ENCODE measurements at places on chromosomes 11 and 22.

DNA sequence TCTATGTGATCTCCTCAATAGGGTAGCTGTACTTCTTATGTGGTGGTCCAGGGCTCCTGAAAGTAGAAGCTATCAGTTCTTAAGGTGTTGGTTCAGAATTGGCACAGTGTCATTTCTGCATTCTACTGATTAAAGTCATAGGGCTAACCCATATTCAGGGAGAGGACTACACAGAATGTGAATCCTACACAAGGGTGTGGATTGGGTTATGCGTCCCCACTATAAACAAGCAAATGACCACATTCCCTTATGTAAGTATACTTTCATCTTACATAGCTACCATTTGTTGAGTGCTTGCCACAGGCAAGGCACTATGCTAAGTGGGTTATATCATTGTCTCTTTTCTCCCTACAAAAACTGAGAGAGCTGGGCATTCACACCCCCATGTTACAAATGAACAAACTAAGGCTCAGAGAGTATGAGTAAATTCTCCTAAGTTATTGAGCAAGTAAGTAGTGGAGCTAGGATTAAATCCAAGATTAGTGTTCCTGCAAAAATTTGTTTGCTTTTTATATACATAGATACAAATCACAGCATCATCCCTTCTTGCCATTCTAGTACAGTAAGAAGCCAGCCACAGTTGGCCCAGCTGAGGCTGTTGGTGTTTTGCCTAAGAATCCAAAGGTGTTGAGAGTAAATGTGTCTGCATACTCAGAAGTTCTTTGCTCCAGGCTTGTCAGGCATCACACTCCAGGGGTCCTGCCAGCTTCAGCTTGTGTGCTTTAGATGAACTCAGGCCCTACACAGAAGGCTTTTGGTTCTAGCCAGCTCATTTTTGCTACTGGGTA is 157.8 kb downstream of the KIF18A start:
- no peak for DNase-seq

GRCh38 chr11:100861212-100861611 is 174.1 kb downstream of the ARHGAP42 start:
- no peak for DNase-seq

GRCh38 chr11:97683733-97684132 is 1293.9 kb downstream of the JRKL start:
- DNase-seq, result no peak

DNA sequence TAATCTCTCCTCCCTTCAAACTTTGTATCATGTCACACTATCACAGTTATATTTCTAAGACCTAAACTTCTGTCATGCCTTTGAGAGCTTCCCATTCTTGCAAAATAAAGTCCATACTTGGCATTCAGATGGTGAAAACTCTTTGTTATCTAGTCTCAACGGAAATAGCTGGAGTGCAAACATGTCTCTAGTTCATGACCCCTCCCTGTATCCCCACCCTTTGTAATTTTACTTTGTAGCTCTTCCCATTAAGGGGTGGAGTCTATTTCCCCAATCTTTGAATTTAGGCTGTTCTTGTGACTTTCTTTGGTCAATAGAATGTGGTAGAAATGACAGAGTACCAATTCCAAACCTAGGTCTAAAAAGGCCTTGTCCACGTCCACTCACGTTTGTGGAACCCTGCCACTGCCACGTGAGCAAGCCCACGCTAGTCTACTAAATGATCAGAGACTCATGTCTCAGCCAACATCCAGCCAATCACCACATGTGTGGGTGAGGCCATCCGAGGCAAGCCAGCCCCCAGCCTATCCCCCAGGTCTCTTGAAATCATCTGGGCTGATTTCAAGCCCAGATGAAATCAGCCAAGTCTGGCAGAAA is 23.4 kb downstream of the SLN start:
- DNase-seq, result no peak

GRCh38 chr11:104547996-104548661 is 350.1 kb downstream of the CASP12 start:
- DNase-seq, result no peak

DNA sequence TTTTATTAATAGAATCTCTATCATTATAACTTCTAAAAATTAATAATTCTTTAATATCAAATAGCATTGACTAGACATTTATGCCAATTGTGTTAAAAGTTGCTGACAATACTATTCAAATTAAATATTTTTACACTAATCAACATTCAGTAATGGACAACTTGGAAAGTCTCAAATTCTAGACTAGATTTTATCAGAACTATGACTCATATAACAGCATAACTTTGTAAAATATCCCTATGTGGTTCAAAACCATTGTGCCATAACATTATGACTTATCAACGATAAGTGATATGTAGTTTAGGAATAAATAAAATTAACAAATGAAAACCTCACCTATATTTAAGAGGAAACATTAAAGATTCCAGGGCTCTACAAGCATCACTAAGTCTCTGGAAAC is 291.8 kb downstream of the SBF2 start:
- DNase-seq, result no peak

GRCh38 chr11:86816251-86816726 is 15.9 kb downstream of the PRSS23 start:
- DNase-seq, result no peak

GRCh38 chr11:126793596-126793995 is 207.0 kb downstream of the KIRREL3 start:
- no peak for DNase-seq

DNA sequence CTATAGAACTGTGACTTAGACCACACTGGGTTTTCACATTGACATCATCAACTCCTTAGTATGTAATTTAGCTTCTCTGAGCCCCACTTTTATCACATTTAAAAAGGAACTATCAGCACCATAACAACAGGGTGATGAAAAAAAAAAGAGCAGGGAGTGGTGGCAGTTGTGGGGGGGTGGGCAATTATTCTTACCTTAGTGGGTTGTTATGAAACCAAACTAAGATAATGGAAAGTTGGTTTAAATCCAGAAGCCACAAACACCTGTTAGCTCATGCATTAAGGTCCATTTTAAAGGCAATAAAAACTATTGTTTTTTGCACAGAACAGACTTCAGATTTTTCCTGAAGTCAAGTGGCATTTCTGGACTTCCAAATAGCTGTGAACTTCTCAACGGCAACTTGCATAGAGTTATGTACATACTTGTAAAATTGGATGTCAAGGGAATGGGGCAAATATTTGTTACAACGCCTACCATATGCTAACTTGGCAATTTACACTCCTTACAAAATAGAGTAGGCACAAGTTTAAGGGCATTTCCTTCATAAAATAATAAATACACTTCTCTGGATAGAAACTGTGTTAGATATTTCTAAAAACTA is 793.6 kb downstream of the DLG2 start:
- no peak for DNase-seq

- no peak for DNase-seq
Measured at GRCh38 chr22:49863931-49864330, 10.3 kb downstream of the ZBED4 start.

GRCh38 chr11:2137202-2138067 is 1.8 kb downstream of the IGF2 start:
- no peak for DNase-seq

GRCh38 chr11:12434325-12434654 is 56.9 kb downstream of the PARVA start:
- no peak for DNase-seq

GRCh38 chr11:68524681-68525080 is 64.1 kb downstream of the PPP6R3 start:
- no peak for DNase-seq

- DNase-seq, result no peak
Measured at GRCh38 chr11:101336858-101337257, 207.2 kb upstream of the PGR start.

GRCh38 chr22:25777870-25778269 is 35.9 kb downstream of the MYO18B start:
- DNase-seq, result no peak

- no peak for DNase-seq
Measured at GRCh38 chr22:30574997-30575671, 669 bp upstream of the GAL3ST1 start.

DNA sequence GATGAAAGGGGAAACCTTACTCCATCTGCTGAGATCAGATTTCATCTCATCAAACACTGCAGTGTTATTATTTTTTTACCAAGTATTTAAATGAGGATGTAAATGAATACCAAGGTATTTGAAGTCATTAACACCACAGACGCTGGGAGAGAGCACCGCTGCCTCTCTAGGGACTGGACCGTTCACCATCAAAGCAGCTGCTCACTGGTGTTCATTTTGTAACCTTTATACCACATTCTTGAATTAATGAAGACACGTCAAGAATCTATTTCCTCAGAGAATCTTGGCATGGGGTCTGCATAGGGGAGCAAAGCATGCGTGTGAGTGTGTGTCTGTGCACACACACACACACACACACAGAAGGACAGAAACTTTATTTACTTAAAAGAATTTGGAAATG is 15.6 kb downstream of the SIAE start:
- DNase-seq, result no peak

DNA sequence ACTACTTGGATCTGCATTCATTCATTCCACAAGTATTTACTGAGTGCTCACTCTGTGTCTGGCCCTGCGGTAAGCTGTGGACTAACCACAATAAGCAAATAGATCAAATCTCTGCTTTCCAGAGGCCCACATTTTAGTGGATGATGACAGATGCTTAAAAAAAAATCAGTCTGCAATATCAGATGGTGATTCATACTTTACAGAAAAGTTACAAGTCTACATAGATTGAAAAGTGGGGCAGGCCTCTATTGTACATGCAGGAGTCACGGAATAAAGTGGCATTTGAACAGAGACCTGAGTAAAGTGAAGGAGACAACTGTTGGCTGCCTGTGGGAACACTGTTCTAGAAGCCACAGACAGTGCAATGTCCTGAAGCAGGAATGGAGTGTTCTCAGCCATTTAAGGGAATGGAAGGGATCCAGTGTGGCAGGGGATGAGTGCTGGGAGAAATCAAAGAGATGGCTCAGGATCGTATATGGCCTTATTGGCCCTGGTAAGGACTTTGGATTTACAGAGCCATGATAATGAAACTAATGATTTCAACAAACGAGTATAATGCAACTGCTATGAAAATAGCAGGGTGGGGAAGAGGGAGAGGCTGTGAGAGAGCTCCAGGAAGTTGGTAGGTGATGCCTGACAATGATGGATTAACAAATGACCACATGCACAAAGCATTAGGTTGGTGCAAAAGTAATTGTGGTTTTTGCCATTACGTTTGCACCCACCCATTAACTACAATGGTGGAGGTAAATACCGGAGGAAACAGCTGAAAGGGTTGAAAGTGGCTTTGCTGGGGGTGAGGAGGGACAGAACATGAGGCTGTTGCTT is 31.1 kb downstream of the TMEM45B start:
- no peak for DNase-seq

DNA sequence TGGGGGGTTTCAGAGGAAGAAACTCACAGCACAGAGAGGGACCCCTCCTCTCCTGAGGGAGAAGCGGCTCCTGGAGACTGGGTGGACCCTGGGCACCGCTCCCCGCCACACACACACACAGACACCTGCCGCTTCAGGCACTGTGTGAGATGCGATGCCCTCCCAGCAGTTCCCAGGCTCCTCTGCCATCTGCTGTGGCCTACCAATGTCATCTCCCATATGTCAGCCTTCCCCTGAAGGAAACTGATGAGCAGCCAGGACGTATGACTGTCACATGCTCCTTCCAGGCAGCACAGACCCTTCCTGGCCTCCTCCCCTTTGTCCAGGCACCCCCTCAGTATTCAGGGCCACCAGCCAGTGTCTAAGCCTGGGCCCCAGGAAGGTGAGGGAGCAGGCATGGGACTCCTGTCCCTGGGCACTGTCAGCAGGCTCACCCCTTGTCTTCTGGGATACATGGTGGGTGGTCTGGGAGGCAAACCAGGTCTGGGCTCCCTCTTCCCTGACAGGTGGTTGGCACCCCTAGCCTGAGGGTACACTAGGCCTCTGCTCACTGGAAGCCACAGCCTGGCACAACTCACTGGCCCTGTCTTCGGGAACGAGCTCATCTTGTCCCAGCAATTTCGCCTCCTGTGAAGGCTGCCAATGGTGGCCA is 11.8 kb upstream of the BCR start:
- no peak for DNase-seq

DNA sequence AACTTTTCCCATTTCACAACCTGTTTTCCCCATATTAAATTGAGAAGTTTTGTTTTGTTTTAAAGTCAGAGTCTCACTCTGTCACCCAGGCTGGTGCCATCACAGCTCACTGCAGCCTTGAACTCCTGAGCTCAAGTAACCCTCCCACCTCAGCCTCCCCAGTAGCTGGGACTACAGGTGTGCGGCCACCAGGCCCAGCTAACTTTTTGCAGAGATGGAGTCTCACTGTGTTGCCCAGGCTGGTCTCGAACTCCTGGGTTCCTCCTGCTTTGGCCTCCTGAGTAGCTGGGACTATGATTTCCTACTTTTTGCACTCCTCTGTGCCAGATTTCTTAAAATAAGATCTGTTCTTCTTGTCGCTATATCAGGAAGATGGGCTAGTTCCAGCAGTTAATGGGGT is 44.9 kb downstream of the GNB1L start:
- DNase-seq, result no peak

- no peak for DNase-seq
Measured at GRCh38 chr22:18947905-18948304, 11.8 kb upstream of the PRODH start.

DNA sequence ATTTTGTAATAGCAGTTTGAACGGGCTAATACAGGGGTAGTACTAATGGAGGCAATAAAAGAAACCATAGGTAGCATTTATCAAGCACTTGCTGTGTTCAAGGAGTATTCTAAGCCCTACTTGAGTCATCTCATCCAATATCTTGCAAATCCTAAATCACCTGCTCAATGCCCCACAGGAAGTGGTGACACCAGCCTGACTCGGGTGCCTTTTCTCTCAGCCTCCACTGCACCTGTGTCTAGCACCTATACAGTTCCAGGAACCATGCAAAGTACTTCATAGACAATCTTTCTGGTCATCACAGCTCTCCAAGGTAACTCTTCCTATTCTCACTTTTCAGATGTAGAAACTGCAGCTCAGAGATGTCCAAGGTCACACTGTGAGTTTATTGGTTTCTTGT is 98.0 kb downstream of the PRR5L start:
- DNase-seq, result no peak

- DNase-seq, result no peak
Measured at GRCh38 chr22:37681001-37681424, 5.1 kb upstream of the NOL12 start.

- DNase-seq, result no peak
Measured at GRCh38 chr22:29002603-29003002, 59.0 kb downstream of the C22orf31 start.

DNA sequence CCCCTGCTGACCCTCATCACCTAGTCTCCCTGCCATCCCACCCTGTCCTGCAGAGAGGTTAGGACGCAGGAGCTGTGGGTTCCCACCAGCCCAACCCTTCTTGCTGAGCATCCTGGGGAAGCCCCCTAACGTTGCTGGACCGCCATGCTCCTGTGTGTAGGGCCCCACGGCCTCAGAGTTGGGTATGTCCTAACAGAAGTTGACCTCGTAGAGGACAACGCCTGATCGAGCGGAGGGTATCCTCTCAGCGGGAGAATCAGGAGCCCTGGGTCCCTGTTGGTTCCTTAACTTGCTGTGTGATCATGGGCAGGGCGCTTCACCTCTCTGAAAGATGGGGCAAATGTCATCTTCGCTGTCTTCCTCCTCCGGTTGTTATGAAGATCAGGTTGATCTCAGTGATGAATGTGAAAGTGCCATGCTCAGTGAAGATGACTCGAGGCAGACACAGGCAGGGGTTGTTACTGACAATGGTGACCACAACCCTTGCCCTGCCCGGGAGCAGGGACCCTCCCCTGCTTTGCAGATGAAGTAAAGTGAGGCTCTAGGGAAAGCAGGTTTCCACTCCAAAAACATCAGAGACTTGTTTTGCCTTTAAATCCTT is 19.3 kb upstream of the CD5 start:
- DNase-seq, result no peak

GRCh38 chr22:39955675-39956074 is 4.5 kb upstream of the TMA7B start:
- no peak for DNase-seq

- DNase-seq, result no peak
Measured at GRCh38 chr11:71518506-71519471, 8.3 kb upstream of the KRTAP5-7 start.
